ENCODE measurements at places on chromosomes 2 and 18.

- no peak for DNase-seq
Measured at GRCh38 chr18:76412010-76412817, 82.8 kb downstream of the ZNF516 start.

GRCh38 chr18:54702686-54703085 is 111.6 kb downstream of the DYNAP start:
- no peak for DNase-seq

- no peak for DNase-seq
Measured at GRCh38 chr18:35091841-35092240, 50.6 kb downstream of the MAPRE2 start.

DNA sequence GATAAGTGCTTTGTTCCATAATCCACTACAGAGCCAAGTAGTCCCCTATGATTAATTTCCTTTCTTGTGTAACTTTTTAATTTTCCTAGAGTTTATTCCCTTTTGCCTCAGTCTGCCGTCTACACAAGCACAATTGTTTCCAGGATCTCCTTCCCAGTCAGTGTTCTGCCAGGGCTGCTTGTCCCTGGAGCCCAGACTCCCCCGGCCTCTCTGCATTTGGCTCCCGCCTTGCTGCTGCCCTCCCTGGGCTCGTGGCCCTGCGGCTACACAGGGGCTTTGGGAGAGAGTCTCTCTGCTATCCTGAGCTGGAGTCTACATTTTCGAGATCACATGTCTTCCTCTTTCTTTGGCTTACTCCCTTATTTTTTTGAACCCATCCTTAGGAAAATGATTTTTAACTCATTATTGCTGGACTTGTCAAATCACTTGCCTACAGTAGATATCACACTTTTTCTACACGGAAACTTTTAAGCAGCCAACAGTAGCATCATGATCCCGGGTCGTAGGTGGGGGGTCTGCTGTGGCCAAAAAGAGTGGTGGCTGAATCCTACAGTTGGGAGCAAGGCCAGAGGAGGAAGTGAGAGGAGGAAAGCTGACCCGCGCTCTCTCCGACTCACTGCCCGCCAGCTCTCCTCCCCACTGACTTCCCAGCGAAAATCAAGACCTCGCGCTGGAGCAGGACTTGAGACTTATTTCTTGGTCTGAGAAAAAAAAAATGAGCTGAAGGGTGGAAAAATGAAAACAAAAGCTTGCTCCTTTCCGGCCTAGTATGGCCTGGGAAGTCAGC is 9.4 kb downstream of the FBLN7 start:
- DNase-seq, result no peak

DNA sequence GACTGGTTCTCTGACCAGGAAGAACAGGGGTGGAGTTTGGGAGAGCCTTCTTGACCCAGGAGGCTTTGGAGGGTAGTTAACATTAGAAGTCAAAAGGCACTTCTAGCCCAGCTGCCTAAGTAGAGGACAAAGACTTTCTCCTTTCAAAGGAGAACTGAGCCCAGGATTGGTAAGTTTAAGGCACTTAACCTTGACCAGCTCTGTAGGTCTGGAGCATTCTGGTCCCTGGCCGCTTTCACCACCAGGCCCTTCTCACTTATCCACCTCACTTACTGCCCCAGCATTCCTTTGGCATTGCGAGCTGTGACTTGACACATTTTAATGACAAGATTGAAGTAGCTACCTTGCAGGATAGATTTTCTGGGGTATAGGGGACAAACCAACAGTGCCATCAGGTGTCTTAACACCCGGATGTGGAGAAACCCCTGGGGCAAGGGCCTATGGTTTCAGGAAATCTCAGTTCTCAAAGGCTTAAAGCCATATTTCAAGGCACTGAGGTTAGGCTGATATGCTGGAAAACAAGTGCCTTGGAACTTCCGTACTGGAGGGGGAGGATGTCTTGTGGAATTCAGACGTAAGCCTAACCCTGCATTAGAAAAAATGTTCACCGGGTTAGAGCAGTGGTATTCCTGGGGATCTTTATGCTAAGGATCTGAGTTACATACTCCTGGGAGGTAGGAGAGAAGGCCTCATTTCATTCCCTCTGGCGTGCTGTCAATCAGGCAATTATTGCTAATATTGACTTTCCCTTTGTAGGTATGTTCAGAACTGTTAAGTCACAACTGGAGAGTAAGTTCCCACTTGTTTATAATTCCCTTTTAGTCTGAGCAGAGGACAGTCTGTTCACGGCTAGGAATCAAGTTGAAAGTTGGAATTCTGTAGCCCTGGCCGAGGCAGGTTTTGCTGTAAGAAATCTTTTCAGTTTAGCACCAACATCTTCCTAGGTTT is 4.3 kb downstream of the C2orf68 start:
- no peak for DNase-seq

DNA sequence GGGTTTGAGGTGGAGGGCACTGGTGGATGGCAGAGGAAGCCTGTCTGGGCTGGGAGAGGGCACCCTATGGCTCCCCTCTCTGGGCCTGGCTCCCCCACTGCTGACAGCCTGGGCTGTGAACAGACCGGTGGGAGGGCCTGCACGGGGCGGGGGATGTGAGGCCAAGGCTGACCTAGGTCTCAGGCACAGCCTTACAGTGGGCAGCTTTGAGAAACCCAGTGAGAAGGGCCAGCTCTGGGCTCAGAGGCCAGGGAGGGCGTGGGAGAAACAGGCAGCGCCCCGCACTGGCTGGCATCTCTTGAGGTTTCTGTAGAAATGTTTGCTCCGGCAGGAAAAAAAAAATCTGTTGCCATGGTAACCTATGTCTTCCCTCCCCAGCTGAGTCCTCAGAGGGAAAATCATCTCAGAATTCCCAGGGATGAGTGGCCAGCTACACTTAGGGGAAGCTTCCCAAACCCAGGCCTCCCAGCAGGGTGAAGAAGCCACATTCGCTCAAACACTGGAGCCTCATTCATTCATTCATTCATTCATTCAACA is 71.7 kb upstream of the TAF1B start:
- DNase-seq, result no peak

DNA sequence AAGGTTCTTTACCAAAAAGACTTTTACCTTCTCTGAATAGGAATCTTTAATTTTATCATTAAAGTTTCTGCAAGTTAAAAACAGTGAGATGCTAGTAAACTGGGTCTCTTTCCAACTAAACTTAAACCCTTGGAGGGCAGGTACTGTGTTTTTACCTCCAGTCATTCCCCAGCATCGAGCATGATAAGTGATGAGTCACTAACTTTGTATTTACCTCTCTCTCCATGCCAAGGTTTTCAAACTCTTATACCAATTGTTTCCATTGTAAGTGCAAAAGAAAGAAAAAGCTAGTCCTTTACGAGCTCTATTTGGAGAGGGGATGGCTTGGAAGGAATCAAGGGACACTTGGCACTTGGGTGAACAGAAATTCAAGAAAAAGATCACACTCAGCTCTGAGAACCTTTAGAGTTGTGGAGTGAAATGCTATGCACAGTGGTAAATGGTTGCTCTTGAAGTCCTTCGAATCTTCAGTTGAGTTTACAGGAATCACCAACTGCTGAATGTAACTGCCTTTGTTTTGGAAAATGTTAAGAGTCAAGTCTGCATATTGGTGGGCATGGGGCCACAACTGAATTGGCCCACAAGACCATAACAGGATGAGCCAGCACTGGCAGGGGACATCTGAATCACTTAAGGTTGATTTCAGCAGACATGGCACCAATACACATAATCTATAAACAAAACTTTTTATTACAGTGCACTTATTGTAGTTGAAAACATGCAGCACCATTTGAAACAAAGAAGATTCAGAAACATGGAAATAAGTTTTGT is 8.3 kb upstream of the RBM43 start:
- DNase-seq, result no peak

DNA sequence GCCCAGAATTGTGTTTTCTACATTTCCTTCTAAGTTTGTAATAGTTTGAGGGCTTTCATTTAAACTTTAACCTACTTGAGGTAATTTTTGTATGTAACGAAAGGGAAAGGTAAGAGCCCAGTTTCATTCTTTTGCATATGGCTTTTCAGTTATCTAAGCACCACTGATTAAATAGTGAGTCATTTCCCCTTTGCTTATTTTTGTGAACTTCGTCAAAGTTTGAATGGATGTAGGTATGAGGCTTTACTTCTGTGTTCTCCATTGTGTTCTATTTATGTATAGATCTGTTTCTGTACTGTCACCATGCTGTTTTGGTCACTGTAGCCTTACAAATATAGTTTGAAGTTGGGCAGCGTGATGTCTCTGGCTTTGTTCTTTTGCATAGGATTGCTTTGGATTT is 944.8 kb upstream of the CNTNAP5 start:
- no peak for DNase-seq

DNA sequence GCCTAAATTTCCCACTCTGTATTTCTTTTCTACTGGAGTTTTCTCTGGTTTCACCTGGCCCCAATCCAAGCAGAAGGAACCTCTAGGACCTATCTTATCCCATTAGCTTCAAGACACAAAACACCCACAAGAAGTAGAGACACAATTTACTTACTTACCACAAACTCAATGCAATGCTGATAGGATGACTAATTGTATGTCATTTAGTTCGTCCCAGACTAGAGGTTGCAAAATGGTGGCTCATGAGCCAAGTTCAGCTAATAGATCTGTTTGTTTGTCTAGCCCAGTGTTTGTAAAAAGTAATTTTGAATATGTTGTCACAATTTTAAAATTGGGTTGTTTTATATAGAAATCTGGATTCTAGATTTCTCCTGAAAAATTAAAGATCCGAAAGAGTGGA is 34.7 kb upstream of the ZSWIM2 start:
- DNase-seq, result no peak

DNA sequence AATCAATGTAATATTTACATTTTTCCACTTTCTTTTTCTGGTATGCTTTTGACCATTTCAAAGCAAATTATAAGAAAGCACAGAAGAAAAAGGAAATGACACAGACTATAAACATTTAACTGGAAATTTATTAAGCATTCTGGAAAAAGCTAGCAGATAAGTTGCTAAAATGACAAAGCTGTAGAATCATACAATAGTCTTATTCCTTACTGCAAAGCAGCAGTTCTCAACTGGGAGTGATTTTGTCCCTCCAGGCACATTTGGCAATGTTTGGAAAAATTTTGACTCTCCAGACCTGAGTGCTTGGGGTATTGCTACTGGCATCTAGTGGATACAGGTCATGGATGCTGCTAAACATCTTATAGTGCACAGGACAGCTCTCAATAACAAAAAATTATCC is 75.1 kb downstream of the MBD5 start:
- DNase-seq, result no peak

- no peak for DNase-seq
Measured at GRCh38 chr2:39902103-39902502, 123.0 kb upstream of the THUMPD2 start.

- no peak for DNase-seq
Measured at GRCh38 chr2:232476045-232476444, 11.6 kb downstream of the ECEL1 start.

All from thoracic aorta (tissue), 2 donors.